Activated T-cell treated with anti-CD3 and anti-CD28 coated beads, Interleukin-2, amount 50 U/mL, for 1 hour (primary cell): ENCODE measurements at places on chromosomes 12 and 14.

- DNase-seq = no peak
Observed at GRCh38 chr14:69648480-69649451, 37.4 kb downstream of the SUSD6 start.

GRCh38 chr14:24080888-24081738, 9.8 kb downstream of the CPNE6 start:
- peak; percentile 73 for DNase-seq

DNA sequence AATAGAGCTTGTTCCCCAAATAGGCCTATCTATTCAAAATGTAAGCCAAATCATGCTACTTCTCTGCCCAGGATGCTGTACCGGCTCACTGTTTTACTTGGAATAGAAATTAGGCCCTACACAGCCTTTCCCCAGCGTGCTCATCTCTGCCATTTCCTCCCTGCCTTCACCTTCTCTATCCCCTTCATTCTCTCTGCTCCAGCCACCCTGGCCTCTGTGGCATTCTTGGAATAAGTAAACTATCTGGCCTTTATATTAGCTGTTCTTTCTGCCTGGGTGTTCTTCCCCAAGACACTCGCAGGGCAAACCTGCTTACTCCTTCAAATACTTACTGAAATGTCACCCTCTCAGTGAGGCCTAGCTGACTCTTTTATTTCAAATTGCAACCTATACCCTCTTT, 30.9 kb upstream of the DYRK2 start:
- no peak for DNase-seq

GRCh38 chr14:44505588-44505987, 1.5 kb downstream of the FSCB start:
- DNase-seq = no peak

GRCh38 chr12:126895951-126896913, 1370.7 kb upstream of the TMEM132C start:
- DNase-seq = no peak

DNA sequence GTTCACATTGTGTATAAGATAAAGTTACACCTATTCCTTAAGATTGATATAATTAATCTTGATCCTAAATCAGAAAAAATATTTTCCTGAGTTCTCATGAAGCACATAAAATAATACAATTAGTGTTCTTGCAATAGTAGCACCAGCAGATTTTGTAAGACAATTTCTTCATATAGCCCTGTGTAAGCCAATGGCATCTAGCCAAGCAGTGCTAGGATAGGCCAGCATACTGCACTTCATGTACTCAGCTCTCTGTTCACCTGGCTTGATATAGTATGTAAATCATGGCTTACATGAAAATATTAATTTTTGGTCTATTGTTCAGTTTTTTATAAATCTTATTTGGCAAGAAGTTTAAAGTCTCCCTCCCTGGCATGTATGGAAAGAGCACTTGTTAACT, 1.9 kb downstream of the KLRF2 start:
- no peak for DNase-seq

- no peak for DNase-seq
Observed at GRCh38 chr12:39417916-39418315, 25.0 kb downstream of the KIF21A start.

DNA sequence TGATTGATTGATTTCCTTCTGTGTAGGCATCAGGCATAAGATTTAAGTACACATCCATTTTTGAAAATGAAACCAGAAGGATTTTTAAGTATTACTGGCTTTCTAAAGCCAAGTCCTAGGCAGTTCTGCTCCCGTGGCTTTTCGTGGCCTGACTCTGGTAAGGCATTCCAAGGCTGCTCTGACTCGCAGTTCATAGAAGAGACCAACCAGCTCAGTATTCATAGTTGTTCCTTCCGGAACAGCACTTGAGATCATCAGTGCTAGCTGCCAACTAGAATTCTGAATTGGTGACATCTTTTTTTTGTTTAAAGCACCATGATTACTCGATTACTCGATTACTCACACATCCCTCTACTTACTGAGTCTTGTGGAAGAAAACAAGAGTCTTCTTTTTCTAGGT, 25.9 kb downstream of the SUDS3 start:
- DNase-seq = no peak

- DNase-seq = no peak
Observed at GRCh38 chr12:12265571-12266388, 1.1 kb downstream of the LRP6 start.

DNA sequence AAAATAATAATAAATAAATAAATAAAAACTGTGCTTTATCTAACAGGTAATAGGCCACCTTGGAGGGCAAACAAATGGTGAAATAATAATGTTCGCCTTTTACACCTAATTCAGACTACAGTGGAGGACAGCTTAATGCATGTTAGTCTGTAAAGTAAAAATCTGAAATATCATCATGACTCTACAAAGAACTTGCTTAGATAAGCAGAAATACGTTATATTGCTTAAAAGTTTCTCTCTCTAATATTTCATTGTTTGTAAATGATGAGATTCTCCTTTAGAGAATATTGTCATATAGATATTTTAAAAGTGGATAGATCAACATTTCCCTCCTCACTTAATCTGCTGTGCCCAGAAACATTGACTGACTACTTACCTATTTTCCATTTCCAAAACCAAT, 98.7 kb upstream of the PDZRN4 start:
- no peak for DNase-seq

DNA sequence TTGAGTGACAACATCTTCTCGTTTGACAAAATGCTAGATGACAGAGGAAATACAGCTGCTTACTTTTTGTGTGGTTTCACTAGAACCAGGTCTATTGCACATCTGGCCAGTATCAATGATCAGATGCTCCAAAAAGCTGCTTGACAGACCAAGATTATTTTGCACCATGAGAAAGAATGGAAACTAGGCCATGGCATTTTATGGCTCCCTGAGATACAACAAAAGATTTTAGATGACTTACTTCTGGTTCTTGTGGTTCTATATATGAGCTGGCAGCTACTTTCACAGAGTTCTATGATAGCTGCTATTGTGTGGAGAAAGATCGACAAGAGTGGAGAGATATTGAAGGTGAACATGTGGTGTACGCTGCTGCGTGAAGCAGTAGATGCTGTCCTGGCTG, 25.9 kb upstream of the PPFIBP1 start:
- DNase-seq = no peak

DNA sequence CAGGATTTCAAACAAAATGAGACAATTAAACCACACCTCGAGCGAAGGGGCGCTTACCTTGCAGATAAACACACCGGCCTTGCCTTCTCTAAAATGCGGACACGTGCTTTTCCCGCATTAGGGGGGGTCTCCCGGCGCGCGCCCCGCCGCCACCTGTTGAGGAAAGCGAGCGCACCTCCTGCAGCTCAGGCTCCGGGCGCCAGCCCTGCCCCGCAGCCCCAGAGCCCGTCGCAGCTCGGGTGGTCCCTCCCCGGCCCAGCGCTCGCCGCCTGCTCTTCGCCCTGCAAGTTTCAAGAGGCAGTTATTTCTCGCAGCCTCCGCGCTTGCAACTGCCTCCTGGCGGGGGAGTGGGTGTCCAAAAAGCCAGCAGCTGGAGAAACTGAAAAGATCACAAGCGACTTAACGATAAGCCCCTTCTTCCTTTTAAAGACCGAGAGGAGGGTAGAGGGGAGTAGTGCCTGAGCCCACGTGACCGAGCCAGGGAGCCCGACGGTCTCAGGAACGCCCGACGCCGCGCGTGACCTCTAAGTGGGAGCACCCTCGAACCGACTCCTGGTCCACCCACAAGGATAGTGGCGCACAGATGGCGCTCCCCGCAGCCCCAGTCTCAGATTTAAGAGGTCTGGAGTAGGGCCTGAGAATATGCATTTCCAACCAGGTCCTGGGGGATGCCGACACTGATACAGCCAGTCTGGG, at the start of gene ESR2:
TSS of gene ESR2 (minus strand) at position 396 of the 696 bp plus-strand sequence. CDS start 11,386 bp downstream, outside the sequence.
- DNase-seq = peak; percentile 38

- DNase-seq = no peak
Observed at GRCh38 chr14:50762001-50762930, 68.7 kb downstream of the NIN start.

GRCh38 chr14:103207388-103208072, 84.3 kb downstream of the TNFAIP2 start:
- DNase-seq = no peak

GRCh38 chr14:28780843-28781820, 14.5 kb downstream of the FOXG1 start:
- no peak for DNase-seq

GRCh38 chr14:41891624-41892023, 284.9 kb downstream of the LRFN5 start:
- no peak for DNase-seq

DNA sequence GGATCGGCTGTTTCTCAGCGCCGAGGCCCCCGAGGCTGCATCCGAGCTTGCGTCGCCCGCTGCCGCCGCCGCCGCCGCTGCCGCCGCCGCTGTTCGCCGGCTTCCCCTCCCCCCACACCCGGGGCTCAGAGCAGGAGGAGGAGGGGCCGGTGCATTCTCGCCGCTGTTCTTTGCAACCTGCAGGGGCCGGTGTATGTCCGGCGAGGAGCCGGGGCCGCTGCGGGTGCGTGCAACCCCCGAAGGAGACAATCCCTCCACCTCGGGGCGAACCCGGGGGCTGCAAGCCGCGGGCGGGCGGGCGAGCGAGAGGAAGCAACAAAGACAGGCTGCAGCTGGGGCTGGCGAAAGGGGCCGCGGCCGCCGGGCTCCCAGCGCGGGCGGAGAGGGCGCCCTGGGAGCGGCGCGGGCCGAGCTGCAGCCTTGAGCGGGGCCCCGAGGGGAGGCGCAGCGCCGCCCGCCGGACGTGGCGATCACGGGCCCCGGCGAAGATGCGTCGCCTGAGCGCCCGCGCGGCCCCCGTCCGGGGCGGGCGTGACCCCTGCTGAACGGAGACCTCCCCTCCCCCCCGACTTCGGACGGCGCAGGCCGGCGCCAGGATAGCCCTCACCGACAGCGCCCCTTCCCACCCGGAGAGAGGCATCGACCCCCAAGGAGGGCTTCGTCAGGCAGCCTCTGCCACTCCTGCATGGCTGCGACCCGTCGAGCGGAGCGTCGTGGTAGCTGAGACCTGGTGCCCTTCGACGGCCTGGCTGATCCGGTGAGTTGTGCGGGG, 702 bp downstream of the FAM222A start:
- peak; percentile 70 for DNase-seq

GRCh38 chr14:68449561-68450181, 343.2 kb downstream of the ZFP36L1 start:
- no peak for DNase-seq

GRCh38 chr14:26282578-26282977, 315.3 kb downstream of the NOVA1 start:
- DNase-seq = no peak

- no peak for DNase-seq
Observed at GRCh38 chr14:96762650-96763049, 34.5 kb upstream of the VRK1 start.

DNA sequence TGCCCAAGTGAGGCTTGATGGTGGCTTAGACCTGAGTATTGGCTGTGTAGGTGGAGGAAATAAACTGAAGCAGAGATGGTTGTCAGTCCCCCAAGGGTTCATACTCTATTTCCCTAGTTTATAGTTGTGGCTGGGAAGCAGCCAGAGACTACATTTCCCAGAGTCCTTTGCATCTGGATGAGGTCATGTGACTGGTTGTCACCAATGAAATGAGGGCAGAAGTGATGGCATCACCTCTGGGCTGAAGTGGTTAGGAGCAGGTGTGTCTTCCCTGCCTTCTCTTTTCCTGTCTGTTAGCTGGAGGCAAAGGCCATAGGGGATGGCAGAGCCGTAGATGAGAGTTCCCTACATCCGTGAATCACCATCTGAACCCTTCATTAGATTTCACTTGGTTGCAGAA, 16.3 kb upstream of the NOS1 start:
- no peak for DNase-seq

- DNase-seq = no peak
Observed at GRCh38 chr12:69515394-69515930, 45.3 kb downstream of the FRS2 start.

DNA sequence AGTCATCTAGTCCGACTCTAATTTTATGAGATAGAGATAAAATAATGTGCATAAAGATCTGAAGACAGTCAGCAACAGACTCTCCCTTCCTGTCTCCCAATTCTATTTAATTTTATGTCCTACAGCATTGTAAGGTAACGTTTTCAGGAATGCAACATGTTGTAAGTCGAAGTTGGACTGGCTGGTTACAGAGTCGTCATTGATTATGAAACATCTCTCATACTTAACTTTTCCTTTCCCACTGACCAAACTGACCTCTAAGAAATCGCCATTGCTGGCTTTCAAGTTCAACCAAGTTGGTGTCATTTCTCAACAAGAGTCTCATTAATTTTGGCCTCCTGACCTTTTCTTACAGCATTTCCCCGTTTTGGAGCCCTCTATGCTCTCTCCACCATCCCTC, 4.9 kb upstream of the RIC8B start:
- DNase-seq = no peak

- no peak for DNase-seq
Observed at GRCh38 chr14:101347893-101348777, 213.2 kb upstream of the DIO3 start.

DNA sequence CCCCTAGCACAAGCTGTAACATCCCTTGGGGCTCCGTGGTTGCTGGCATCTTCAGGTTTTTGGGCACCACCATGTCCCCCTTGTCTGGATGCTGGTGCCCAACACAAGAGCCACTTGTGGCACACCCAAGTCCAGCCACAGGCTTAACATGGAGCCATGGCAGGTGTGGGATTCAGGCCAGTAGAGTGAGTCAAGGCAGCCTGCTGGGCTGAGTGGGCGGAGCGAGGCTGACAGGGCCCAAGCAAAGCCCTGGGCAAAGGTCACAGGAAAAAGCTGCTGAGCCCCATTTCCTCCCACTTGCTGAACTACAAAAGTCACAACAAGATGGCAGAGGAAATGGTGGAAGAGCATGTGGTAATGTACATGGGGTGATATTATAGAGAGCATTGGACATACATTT, 950.7 kb upstream of the FLRT2 start:
- DNase-seq = no peak
